ENCODE measurements at places on chromosomes 2 and 18.

- DNase-seq: no peak
Observed at GRCh38 chr18:3055816-3056215, 42.9 kb upstream of the LPIN2 start.

DNA sequence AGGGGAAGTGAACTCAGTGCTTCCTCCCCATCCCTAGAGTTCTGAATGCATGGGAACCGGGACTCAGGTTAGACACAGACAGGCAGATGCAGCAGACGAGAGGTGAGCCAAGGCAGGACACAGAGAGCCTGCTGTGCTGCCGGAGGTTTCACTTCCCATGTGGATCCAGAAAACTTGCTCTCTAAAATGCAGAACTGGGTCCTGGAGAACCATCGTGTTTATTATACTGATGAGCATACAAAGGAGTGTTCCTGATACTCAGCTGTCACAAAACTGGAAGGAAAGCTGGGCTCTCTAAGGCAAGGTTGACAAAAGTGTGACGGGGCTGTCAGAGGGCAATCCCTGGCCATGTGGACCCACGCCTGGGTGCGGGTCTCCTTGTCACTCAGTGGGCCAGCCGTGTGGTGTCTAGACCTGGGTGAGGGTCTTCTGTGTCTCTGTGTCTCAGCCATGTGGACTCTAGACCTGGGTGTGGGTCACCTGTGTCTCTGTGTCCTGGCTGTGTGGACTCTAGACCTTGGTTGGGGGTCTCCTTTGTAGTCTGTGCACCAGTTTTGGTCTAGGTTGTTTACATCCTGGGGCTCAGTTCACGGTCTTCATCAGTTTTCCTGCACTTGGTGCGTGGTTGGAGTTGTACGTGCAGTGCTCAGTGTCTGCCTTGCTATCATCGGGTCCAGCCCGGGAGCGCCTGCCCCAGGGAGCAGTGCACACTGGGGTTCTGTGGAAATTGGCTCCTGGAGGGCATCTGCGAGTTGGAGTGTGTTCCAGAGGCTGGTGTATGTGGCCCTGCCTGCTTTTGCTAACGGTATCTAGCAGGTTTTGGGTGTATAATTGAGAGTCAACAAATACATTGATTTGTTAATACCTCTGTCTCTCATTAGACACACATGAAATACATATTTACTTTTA, 141.1 kb downstream of the ATP9B start:
- no peak for DNase-seq

DNA sequence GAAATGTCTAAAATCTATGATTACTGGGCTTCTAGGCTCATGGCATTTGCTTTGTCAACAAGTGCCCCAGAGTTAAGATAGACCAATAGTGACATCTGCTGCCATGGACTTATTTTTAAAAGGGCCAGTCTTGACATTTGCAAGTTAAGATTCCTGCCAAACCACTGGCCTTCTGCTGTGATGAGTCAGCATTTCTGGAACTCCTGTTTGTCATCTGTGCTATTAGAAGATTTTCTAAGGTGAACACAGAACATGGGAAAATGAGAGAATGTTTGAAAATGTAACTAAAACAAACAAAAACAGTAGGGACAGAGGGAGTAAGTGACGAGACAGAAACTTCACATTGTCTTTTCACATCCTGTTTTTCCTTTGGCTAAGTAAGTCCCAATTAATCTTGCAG, 93.7 kb upstream of the WDR75 start:
- DNase-seq: peak; percentile 59

- DNase-seq: no peak
Observed at GRCh38 chr2:166375195-166375735, 479 bp downstream of the SCN9A start.

GRCh38 chr18:66534110-66534509, 69.8 kb downstream of the CDH19 start:
- no peak for DNase-seq

- no peak for DNase-seq
Observed at GRCh38 chr18:72161691-72162090, 382.5 kb downstream of the CBLN2 start.

- no peak for DNase-seq
Observed at GRCh38 chr2:237025090-237025865, 60.4 kb upstream of the COPS8 start.

DNA sequence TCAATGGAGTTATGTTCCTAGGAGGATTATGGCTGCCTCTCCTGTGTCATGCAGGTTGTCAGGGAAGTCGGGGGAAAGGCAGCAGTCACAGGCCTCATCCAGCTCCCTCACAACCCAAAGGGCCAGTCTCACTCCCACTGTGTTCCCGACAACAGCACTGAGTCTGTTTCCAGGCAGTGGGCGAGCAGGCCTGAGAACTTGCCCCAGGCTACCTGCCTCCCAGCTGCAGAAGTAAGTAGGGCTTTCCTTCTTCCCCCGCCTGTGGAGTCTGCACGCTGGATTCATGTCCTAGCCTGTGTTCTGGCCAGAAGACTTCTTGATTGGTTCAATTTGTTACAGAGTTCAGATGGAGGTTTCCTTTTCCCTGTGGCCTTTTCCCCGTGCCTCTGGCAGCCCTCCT, 8.2 kb upstream of the ZNF638 start:
- DNase-seq: no peak

GRCh38 chr2:55482186-55482884, 37.2 kb upstream of the CFAP36 start:
- DNase-seq: no peak

DNA sequence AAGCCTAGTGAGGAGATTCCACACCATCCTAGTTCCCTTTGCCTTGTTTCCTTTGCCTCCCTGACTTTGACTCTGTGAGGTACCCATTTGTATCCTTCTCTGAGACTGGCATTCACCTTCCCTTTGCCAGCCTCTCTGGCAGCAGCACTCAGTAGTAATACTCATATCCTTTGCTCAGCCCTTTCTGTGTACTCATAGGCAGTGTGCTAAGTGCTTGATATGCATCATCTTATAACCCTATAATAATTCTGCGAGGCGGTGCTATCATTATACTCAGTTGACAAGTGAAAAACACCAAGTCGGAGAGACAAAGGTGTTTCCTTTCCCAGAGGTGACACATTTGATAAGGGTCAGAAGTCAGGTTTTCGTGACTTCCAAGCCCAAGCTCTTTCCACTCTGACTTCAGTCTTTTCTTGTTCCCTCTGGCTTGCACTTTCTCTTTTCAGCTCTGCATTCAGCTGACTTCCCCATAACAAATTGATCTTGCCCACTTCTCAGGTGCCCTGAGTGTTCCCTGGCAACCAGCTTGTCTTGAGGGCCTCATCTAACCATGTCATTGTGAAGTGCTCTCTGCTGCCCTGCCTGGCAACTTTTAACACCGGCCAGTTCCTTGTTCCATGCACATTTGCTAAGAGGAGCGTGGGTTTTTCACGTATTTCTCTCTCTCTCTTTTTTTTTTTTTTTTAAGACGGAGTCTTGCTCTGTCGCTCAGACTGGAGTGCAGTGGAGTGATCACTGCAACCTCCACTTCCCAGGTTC, 94.5 kb upstream of the UPP2 start:
- peak; percentile 18 for DNase-seq

DNA sequence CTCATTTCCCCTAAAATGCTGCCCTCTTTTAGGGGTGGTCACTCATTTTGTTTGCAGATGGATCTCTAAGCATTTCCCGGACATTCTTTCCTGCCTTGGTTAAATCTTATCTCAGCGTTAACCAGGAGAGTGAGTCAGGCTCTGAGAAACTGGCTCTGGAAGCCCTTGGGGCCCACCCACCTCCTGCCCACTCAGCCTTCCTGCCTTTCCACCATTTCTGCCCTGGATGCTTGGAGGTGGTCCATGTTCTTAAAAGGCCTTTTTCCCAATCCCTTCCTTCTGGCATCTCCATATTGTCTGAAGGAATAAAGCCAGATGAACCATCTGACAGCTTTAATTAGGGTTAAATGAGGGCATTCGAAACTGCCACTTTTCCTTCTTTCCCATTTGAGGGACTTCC, 9.5 kb downstream of the HK2 start:
- DNase-seq: no peak

DNA sequence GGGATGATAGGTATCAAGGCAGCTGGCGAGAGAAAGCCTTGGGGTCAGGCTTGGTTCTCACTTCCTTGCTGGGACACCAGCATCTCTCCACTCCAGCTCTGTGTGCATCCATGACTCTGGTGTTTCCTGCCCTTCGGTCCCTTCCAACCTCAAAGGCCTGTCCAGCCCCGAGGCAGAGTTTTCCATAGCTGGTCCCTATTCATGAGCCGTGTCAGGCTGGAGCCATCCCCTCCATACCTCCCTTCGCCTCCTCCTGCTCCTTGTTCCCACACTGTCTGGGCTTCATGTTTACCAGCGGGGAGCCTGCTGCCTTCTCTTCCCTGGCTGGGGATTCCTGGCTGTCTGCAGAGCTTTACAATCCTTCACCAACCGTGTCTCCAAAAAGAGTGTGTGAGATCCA, 51.2 kb downstream of the DYSF start:
- DNase-seq: no peak

GRCh38 chr18:25454730-25455129, 102.8 kb upstream of the ZNF521 start:
- DNase-seq: no peak

DNA sequence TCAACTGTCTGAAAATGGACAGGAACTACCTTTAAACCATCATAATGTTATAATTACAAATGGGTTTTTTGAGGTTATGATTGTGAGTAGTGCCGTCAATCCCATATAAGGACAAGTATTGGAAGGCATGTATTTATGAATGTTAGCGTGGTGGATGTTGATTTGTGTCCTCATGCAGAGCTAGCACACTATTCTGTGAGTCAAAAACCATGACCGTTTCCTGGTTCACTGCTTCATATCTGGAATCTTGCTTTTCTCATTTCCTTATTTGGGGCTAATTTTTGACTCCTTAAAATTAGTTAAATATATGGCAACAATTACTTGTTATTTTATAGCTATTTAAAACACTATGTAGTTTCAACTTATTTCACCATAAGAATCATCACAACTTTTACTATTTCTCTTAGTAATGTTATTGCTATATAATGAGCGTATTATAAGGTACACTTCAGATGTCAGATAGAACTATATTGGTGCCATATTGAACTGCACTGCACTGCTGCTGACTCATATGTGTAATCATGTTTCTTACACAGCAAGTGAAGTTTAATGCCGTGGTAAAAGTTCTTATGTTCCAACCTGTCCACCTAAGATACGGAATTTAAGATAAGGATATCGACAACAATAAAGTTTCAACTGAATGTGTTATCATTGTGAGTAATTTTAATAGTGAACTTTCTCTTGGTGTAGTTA, 192.8 kb downstream of the PTGR3 start:
- DNase-seq: no peak

DNA sequence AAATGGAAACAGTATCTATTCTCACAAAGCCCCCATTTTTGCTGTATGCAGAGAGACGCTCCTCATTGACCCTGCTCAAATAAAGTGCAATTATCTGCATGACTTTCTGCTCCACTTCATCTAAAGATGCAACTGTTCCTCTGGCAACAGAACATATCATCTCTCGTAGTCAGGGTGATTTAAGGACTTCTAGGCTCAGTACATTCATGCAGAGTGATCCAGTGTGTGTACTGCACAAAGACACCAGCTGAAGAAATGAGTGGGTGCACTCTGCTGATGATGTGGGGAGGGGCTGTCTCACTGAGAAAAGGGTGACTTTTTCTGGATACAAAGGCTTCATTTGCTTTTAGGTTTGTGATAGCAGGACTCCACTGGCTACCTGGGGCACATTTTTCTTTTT, 355.2 kb downstream of the GALNT13 start:
- no peak for DNase-seq

- no peak for DNase-seq
Observed at GRCh38 chr2:220847589-220847988, 724.5 kb downstream of the EPHA4 start.

- no peak for DNase-seq
Observed at GRCh38 chr18:28120828-28121515, 56.0 kb downstream of the CDH2 start.

DNA sequence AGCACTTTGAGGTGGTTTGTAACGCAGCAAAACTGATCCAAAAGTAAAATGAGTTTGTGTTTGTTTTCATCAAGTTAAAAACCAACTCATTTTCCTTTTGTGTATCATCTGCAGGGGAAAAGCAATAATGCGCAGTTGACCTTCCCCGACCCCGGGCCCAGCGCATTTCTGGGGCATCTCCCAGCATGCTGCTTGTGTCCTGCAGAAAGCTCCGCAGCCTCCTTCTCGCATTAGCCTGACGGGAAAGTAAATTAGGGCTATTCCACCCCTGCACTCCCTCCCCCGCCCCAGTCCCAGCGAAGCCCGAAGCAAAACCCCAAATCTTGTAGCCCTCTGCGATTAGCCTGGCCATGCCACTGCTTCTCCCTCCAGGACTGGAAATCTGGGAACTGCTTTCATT, 82.0 kb upstream of the PPM1B start:
- no peak for DNase-seq

- no peak for DNase-seq
Observed at GRCh38 chr2:143146366-143146765, 17.1 kb downstream of the ARHGAP15 start.

DNA sequence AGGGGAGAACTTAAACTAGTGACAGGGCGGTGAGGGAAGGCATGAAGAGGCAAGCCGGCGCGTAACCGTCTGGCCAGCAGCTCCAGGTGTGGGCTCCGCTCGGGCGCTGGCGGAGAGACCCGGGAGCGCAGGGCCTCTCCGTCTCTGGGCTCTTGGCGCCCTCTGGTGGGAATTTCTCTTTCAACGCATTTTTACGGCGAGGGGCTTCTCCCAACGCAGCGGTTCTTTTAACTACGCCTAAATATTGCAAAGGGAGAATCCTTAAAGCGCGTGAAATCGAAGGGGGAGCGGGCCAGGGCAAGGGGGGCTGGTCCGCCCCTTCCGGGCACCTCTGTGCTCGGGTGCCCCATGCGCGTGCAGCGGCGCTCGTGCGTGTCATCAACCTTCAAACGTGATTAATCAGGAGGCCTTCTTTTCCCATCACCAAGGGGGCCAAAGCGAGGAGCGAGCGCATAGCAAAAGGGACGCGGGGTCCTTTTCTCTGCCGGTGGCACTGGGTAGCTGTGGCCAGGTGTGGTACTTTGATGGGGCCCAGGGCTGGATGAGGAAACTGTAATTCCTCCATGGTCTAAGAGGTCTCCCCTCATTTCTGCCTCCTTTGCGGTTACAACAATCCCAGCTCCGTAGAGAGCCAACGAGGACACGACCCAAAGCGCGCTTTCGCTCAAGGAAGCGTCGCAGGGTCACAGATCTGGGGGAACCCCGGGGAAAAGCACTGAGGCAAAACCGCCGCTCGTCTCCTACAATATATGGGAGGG, 762 bp upstream of the GAD1 start:
- DNase-seq: peak; percentile 50

DNA sequence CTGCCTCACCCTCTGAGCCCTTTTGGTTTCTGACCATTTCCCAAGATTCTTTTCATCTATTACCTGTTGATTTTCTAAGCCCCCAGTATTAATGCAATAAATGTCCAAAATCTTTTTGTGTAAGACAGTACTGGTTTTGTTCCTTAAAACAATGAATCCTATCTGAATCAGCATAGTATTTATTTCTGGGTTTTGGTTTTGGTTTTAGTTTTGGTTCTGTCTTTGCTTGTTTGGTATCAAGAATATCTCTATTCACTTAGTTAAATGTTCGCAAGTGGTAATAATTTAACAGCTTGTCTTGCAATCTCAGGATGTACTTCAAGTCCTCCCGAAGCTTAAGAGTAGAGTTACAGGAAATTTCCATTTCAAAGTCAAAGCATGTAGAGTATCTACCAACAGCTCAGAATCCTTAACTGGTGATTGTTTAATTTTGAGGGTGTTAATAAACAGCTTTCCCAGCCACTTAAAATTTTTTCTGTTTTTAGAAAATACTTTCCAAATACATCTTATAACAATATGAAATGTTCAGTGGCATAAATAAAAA, 67.7 kb upstream of the NEDD4L start:
- DNase-seq: no peak
